ENCODE measurements at places on chromosomes 6 and 20.
A peak's percentile ranks its signal among the peaks of the same experiment; 100 is the strongest.

GRCh38 chr6:42471714-42472113 lies 20.0 kb upstream of the TRERF1 start:
- DNase-seq = no peak

DNA sequence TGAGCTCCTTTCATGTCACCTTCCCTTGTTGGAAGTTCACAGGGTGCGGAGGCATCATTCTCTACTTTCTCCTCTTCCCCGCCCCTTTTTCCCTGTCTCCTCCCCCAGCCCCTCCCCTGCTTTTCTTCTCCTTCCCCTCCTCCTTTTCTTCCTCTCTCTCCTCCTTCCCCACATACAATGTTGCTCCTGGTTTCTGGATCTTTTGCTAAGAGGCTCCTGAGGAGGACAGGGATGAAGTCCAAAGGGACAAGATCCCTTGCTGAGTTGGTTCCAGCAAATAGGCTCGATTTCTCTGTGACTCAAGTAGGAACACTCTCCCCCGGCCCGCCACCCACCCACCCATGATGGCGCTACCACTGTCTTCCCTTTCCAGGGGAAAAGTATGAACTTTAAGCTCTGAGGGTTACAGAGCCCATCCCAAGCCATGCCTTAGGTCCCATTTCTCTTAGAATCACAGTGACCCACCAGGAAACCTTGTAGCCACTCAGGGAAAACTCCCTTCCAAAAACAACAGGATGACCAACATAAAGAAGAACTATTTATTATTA lies 852 bp upstream of the TFEB start:
- DNase-seq = no peak

DNA sequence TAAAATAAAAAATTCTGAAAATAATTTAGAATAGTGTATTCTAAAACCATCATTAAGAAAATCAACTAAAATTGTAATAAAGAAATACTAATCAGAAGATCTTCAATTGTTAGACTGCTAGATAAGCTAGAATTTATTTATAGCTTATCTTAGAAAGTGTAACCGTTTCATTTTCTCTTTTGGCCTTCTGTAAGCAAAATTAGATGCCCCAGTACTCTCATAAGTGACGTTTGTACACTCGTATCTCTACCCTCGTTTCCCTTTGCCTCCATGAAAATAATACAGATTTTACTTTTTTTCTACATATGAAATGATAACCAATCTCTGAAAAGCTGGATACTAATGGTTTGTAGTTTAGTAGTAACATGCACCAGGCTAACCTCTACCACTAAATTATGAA lies 19.8 kb downstream of the DSE start:
- no peak for DNase-seq

DNA sequence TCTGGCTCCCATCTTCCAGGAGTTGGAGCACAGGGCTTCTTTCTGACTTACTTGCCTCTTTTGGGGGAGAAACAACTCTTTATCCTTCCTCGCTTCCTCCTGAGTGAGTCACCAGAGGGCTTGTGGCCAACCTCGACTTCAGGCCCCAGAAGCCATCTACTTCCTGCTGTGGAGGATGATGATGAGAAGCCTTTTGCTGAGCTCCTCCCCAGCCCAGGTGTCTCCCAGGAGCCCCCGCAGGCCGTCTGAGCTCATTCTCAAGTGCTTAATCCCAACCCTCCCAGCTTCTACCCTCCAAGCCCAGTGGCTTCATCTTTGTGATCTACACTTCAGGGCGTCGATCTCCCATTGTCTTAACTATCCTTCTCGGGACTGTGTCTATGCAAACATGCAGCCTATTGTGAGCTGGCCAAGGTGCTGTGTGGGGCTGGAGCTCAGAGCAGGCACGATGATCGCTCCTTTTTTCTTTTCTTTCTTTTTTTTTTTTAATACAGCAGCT lies 27.9 kb downstream of the SDCBP2 start:
- peak; percentile 14 for DNase-seq

DNA sequence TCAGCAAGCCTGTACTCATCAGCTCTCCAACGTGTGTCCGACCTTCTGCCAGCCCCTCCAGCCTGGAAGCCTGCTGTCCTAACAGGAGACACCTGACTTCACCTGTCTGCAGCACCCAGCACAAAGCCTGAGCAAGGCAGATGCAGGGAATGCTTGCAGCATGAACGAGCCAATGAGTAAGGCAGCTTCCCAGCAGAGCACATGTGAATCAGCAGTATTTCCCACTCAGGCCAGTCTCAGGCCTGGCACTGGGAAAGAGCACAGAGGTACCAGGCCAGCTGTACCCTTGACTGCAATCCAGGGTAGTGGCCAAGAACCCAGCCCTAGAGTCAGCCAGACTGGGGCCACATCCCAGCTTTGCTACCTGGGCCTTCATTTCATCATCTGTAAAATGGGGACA lies 120.8 kb downstream of the MAFB start:
- DNase-seq = no peak

DNA sequence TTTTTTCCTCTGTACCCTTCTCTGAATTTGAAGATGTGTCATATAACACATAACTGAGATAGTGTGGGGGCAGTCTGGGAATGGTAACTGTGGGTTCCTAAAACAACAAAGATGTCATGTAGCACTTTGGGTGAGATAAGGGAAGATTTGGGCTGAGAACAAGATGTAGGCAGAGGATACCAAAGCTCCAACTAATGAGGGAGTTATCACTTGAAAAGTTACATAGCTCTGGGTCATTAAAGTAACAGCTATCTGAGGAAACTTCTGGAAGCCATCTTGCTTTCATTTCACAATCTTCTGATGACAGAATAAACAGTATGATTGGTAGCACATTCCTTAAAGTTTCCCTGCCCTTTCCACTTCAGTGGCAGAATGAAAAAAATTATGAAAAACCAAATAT lies 255.4 kb downstream of the TBX18 start:
- no peak for DNase-seq

GRCh38 chr6:51299621-51300380 lies 481.1 kb downstream of the TFAP2B start:
- DNase-seq = no peak

DNA sequence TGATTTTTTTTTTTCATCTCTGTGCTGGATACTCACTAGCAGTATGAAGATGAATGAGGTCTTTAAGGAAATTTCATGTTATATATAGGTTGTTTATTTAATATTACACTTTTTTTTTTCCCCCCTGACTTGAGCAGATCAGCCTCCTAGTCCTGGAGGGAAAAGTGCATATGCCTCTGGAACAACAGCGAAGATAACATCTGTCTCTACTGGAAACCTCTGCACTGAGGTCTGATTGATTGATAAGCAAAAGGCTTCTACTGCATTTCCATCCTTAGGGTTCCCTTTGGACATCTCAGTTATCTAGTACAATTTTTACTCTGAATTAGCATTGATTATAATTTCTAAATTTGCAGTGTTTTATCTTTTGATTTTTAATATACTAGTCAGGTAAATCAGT lies 49.8 kb upstream of the KIF25 start:
- no peak for DNase-seq

DNA sequence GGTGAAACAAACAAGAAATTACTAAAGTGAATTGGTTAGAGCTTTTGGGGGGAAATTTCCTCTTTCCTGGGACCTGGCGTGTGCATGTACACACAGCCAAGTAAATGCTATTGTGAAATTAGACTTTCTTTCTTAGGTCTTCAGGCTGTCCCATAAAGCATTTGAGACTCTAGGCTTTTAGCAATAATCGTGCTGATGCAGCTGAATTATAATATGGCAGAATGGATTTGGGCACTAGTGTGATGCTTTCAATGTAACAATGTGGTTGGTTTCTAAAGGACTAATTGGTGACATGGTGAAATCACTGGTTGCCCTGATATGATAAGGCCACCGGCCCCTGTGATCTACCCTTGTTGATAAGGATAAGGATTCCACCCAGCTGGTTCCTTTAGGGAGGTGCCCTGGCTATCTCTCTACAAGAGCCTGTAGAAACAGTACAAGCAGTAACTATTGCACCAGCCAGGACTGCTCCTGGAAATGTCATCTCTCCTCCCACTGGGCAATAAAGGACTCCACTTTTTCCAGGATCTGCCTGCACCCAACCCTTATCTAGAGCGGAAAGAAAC lies 164.1 kb downstream of the TFAP2A start:
- DNase-seq = no peak

DNA sequence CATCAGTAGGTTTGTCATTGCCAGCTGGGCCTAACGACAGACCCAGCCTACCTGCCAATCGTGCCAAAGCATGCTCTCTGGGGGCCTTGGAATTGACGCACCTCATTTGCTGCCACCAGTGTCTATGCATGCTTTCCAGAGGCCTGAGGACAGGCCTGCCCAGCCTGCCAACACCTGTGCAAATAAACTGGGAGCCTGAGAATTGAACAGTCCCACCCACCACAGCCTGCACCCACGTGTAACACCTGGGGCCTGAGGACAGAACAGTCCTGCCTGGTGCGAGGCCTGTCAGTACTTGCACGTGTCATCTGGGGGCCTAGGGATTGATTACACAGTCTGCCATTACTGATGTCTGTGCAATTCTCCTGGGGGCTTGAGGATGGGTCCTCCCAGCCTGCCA lies 6.2 kb upstream of the RNF217 start:
- no peak for DNase-seq

GRCh38 chr6:110714143-110714542 lies 101.1 kb downstream of the CDK19 start:
- DNase-seq = no peak

- no peak for DNase-seq
Observed at GRCh38 chr6:121393731-121394505, 41.5 kb upstream of the GJA1 start.

DNA sequence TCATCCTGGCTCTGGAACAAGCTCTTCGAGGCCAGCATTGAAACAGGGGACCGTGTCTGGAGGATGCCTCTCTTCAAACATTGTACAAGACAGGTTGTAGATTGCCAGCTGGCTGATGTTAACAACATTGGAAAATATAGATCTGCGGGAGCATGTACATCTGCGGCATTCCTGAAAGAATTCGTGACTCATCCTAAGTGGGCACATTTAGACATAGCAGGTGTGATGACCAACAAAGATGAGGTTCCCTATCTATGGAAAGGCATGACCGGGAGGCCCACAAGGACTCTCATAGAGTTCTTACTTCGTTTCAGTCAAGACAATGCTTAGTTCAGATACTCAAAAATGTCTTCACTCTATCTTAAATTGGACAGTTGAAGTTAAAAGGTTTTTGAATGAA lies 3.6 kb upstream of the CDKN1A start:
- DNase-seq = no peak

DNA sequence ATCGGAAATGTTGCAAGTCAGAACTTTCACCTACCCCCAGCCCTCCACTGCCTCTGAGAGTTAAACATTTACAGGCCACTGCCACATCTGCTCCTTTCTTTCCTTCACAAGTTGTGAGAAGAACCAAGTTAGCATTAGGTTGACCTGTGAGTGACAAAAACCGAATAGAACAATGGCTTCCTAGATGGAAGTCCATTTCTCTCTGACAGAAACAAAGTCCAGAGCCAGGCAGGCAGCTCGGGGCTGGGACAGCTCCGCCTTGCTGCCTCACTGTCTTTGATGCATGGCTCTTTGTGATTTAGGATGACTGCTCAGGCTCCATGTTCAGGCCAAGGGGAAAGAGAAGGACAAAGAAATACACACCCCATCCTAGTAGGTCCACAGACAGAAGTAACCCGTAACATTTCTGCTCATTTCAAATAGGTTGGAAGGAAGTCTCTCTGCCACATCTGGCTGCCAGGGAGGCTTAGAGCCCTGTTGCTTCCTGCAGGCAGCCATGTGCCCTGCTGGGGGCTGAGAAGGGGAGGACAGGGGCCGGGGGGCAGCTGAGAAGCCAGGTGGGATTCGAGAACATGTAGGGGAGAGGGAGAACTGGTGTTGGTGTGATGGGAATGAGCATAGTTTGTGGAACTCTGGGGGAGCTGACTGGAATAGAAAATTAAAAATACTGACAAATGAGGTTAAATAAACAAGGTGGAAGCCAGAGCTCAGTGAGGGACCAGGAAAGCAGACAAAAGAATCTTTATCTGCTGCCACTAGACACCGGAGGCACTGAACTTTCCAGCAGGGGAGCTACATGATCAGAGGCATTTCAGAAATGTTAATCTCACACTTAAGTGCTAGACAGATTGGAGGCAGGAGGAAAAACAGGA lies 19.5 kb upstream of the IER3 start:
- no peak for DNase-seq

GRCh38 chr6:110575925-110576463 lies 99.6 kb upstream of the SLC22A16 start:
- DNase-seq = no peak

DNA sequence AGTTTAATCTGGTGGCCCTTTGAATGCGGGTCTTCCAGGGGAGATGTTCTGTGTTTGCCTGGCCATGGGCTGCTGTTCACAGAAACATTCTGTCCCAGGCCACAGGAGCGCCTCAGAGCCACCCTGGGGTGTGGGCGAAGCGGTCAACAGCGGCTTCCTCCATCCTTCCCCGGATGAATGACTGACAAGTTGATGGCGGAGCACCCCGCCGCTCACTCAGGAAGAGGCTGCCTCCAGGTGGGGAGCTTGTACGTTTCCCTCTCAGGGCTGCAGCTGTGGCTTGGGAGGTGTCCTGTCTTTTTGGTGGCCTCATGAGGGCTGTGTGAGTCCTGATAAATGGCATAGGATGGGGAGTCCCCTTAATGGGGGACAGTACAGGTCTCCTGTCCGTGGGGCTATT lies 178.4 kb downstream of the NRN1 start:
- DNase-seq = no peak

DNA sequence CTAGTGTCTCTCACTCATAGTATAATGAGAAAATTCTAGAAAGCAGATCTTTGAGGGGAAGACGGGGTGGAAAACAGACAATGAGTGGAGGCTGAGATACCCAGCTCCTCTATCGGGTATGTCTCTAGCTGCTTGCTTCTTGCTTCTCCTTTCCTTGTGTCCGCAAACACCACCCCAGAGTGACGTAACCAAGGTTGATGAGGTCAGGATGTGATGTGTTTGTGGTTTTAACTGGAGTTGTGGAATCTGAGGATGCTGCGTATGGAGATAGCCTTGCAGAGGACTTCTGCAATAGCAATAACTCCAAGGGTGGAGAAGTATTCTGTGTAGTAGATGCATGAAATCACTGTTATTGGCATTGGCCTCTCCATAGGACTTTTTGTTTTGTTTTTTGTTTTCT lies 132.7 kb upstream of the IFNGR1 start:
- no peak for DNase-seq

- DNase-seq = no peak
Observed at GRCh38 chr20:49646528-49646927, 67.2 kb downstream of the B4GALT5 start.

DNA sequence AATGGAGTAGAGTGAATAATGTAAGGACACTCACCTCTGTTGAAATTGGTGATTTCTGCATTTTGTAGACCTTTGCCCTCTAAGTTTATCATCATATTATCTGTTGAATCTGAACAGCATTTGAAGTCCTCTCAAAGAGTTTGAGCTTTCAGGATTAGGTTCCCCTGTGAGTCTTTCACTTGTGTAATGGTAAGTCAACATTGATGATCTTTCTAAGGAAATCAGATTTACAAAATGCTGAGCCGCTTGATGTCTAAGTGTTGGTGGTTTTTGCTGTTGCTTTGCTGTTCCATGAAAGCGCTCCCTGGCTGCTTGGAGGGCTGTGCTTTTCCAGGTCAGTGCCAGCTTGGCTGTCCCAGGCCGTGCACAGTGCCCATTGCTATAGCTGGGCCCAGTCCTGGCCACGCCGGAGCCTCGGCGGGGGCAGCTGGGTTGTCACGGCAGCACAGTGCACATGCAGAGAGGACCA lies 33.8 kb upstream of the KIF25 start:
- DNase-seq = no peak

GRCh38 chr20:39986173-39986904 lies 702.7 kb downstream of the MAFB start:
- no peak for DNase-seq

Measured in T-cell (primary cell).